ENCODE measurements at places on chromosomes 16 and 17.

DNA sequence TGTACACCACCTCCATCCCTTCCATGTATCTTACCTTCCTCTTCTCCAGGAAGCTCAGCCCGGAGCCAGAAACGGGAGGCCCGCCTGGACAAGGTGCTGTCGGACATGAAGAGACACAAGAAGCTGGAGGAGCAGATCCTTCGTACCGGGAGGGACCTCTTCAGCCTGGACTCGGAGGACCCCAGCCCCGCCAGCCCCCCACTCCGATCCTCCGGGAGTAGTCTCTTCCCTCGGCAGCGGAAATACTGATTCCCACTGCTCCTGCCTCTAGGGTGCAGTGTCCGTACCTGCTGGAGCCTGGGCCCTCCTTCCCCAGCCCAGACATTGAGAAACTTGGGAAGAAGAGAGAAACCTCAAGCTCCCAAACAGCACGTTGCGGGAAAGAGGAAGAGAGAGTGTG is 756 bp upstream of the MVP start:
- DNase-seq = no peak

GRCh38 chr16:27430512-27430911 is 28.5 kb downstream of the IL21R start:
- DNase-seq = no peak

- DNase-seq = peak; percentile 72
Observed at GRCh38 chr16:5025171-5025632, 8.5 kb downstream of the NAGPA start.

DNA sequence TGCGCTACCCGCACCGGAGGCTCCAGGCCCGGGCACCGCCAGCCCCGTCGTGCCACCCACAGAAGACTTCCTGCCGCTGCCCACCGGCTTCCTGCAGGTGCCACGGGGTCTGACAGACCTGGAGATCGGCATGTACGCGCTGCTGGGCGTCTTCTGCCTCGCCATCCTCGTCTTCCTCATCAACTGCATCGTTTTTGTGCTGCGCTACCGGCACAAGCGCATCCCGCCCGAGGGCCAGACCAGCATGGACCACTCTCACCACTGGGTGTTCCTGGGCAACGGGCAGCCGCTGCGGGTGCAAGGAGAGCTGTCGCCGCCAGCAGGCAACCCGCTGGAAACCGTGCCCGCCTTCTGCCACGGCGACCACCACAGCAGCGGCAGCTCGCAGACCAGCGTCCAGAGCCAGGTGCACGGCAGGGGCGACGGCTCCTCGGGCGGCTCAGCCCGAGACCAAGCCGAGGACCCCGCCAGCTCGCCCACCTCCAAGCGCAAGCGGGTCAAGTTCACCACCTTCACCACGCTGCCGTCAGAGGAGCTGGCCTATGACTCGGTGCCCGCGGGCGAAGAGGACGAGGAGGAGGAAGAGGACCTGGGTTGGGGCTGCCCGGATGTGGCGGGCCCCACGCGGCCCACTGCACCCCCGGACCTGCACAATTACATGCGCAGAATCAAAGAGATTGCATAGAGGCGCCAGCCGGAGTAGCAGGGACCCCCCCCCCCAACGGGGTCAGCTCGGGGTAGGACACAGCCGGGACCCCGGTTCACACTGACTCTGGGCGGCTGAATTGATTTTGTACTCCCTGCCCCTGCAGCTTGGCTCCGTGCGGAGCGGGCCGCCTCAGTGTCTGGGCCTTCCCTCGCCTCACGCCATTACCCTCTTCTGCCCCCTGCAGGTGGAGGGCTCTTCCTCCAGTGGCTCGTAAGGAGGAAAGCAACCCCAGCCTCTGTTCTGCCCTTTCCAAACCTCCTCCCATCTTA is 58.5 kb downstream of the TMEM132E start:
- peak; percentile 89 for DNase-seq

DNA sequence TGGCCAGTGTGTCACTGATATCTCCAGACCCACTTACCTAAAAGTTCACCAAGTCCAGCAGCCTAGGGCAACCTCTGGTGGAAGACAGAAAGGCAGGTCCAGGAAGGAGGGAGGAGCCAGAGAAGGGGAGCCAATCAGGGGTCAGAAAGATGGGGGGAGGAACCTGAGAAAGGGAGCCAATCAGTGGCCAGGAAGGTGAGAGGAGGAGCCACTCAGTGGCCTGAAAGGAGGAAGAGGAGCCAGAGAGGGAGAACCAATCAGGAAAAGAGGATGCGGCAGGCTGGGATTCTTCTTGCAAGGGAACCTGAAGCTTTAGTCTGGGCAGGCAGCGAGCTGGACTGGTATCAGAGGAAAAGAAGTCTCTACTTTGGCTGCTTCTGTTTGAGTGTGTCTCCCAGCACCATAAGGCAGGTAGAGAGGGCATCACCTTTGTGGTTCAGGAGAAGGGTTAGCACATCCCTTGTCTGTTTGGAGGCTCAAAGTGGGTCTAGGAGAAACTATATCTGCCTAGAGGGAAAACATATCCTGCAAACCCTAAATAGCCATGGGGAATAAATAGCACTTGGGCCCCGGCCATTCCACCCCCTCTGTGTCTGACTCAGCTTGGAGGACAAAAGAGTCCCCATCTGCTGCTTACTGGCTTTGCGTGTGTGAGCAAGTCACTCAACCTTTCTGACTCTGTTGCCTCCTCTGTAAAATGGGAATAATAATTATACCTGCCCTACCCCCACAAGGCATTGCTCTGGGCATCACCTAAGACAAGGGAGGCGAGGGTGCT is 43.4 kb upstream of the CRHR1 start:
- peak; percentile 97 for DNase-seq

Data from ELF-1 (cell line).